ENCODE measurements at places on chromosomes 1 and 21.

DNA sequence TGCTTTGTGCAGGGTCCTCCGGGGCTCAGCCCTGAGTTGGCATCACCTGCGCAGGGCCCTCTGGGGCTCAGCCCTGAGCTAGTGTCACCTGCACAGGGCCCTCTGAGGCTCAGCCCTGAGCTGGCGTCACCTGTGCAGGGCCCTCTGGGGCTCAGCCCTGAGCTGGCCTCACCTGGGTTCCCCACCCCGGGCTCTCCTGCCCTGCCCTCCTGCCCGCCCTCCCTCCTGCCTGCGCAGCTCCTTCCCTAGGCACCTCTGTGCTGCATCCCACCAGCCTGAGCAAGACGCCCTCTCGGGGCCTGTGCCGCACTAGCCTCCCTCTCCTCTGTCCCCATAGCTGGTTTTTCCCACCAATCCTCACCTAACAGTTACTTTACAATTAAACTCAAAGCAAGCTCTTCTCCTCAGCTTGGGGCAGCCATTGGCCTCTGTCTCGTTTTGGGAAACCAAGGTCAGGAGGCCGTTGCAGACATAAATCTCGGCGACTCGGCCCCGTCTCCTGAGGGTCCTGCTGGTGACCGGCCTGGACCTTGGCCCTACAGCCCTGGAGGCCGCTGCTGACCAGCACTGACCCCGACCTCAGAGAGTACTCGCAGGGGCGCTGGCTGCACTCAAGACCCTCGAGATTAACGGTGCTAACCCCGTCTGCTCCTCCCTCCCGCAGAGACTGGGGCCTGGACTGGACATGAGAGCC, 22.7 kb downstream of the COL6A1 start:
- no peak for DNase-seq

GRCh38 chr1:209417761-209418160, 165.8 kb upstream of the CAMK1G start:
- no peak for DNase-seq

DNA sequence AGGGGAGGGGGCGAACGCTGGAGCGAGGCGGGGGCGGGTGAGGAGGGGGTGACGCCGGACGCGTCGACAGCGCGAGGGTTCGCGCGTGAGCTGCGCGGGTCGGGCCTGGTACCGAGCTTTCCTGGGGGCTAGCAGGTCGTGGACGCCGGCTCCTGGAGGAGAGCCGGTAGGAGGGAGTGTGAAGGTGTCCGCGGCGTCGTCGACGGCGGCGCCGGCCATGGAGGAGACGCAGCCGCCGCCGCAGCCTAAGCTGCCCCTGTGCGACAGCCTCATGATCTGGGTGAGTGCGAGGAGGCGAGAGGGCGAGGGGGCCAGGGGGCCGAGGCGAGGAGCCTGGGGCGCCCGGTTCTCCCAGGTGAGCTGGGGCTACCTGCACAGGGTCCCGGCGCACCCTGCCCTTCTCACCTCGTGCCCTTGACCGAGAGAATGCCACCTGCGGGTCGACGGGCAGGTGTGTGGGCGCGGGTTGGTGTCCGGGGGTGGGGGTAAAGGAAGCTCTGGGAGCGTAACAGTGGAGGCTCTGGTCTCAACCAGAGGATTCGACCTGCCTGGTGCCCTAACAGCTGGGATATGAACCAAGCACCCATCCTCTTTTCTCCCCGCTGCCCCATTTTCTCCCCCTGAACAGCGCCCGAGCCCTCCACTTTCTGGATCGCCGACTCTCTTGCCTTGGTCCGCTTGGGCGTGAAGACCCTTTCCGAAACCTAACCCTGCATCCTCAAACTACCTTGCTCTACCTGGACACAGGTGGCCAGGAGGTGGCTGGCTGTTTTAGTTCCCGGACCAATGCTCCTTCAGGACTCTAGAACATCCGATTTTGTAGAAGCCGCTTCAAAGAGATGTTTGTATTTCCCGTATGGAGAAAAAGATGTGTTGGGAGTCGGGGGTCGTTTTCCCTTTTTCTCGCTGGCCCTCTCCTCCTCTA, at the start of gene HOOK1:
Gene HOOK1 (plus strand): TSS at position 49 of the 925 bp plus-strand sequence. CDS start 169 bp downstream, at position 218.
- no peak for DNase-seq

GRCh38 chr1:58993403-58993802, 209.6 kb upstream of the JUN start:
- no peak for DNase-seq

DNA sequence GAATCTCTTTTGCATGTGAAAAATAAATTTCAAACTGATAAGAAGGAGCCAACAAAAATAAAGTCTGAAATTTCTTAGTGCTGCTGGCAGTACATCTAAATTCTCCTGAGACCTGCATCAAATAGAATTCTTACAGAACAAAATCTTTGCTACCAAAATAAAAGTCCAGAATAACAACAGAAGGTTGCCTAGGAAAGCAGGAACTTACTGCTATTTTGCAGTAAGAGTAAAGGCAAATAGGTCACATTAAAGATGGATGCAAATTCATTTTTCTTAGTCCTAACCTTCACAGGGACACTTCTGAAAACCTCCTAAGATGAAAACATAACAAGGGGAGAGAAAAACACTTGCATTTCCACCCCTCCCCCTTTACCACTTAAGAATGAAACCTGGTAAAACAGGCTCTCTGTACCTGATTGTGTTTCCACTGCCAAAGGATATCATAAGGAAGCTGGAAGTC, 59.0 kb downstream of the RUSC1 start:
- no peak for DNase-seq

GRCh38 chr1:64581135-64581842, 111.4 kb downstream of the CACHD1 start:
- no peak for DNase-seq

DNA sequence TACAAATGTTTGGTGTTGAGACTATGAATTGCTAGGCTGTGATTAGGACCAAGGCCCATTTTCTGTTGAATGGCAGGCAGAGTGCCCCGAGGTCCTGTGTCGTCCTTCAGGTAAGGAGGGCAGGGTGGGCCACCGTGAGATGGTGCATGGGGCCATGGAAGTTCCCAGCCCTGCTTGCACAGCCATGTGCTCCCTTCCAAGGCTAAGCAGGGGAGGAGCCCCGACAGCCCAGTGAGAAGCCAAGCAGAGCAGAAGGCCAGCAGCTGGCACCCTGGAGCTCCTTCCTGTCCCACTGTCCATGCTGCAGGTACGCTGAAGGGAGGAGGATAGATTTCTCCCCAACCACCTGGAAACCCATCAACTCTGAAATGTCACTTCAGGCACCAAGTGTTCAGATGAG, 8.2 kb upstream of the NUAK2 start:
- no peak for DNase-seq

GRCh38 chr1:235278915-235279292, 49.1 kb downstream of the ARID4B start:
- no peak for DNase-seq

- DNase-seq: no peak
Observed at GRCh38 chr21:39078322-39079065, 104.8 kb downstream of the PSMG1 start.

DNA sequence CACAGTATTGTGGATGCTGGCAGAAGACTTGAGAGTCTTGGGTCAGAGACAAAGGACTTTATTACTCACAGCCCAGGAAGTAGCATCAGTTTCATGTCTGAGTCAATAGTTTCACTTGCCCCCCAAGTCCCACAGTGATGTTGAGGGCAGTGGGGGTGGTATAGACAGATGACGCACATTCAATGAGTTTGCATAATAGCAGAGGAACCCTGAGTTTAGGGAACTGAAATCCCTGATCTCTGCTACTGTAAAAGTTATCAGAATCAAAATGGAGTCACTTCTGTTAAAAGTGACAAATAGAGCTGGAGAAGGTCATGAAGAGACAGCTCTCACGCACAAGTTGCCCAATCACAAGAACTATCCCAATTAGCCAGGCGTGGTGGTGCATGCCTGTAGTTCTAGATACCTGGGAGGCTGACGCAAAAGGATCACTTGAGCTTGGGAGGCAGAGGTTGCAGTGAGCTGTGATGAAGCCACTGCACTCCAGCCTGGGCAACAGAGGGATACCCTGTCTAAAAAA, 11.5 kb upstream of the HCRTR1 start:
- DNase-seq: no peak

DNA sequence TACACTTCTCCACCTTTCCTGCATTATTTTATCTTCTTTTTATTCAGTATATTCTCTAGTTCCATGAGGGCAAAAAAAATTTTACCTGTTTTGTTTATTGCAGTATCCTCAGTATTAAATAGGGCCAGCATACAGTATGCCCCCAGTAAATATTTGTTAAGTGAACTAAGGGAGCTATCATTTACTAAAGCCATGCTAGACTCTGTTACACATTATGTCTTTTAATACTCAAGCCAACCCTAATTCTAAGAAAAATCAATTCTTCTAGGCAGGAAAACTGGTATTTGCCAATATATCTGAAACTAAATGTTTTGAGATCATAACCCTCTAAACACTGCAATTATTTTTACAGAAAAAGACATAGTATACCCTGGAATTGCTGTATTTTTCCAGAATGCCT, 18.3 kb downstream of the TMEM50A start:
- no peak for DNase-seq

- DNase-seq: no peak
Observed at GRCh38 chr1:181015251-181015615, 7.4 kb downstream of the STX6 start.

- no peak for DNase-seq
Observed at GRCh38 chr1:230632273-230632873, 9.9 kb upstream of the COG2 start.

DNA sequence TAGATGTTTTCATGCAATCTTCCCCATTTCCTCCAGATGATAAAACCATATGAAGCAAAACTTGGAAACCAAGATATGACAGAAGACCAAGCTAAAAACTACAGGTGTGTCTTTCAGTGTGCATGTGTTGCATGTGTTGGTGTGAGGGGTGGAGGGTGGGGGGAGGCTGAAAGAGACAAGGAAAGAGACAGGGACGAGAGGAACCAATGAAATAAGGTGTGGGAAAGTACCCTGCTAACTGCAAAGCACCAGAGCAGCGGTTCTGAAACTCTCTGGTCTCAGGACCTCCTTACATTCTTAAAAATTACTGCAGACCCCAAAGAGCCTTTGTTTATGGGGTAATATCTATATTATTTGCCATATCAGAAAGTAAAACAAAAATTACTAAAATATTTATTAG, 87.4 kb upstream of the HIVEP3 start:
- no peak for DNase-seq

- no peak for DNase-seq
Observed at GRCh38 chr1:109636201-109636952, 16.7 kb downstream of the AMPD2 start.

DNA sequence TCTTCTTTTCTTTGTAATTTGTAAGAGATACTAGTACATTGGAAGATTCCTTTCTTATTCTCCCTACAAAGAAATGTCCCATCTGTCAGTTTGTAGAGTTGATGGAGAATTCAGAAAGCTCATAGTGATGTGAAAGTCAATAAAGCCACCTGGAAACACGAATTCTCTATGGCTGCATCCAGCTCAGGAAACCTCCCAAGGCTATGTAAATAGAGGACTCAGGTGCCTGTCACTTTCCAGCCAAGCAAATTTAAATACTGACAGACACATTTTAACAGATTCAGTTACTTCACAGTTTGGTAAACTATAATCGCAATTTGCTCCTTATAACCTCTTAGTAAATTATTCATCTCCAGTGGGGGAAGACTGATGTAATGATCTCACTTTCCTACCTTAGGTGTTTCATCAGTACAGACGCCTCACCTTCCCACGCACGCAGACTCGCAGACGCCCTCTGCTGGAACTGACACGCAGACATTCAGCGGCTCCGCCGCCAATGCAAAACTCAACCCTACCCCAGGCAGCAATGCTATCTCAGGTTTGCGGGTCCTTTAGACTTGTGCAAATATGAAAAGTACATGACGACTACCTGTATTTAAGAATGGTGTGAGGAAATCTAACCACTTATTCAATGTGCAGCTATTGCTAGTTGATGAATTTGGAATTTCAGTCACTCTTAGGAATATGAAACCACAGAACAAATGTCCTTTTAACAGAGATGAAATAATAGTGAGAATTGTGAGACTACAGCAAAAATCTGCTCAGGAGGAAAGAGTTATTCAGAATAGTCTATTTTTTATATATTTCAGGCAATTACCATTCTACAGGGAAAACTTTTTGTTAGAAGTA, 60.6 kb downstream of the PTPRC start:
- DNase-seq: no peak

- no peak for DNase-seq
Observed at GRCh38 chr1:167720965-167721616, 691 bp upstream of the MPZL1 start.

GRCh38 chr1:151060007-151060656, at the start of gene MLLT11:
MLLT11 (plus strand) TSS chr1:151060397; CDS start chr1:151067225, 6,828 bp downstream.
- DNase-seq: no peak

DNA sequence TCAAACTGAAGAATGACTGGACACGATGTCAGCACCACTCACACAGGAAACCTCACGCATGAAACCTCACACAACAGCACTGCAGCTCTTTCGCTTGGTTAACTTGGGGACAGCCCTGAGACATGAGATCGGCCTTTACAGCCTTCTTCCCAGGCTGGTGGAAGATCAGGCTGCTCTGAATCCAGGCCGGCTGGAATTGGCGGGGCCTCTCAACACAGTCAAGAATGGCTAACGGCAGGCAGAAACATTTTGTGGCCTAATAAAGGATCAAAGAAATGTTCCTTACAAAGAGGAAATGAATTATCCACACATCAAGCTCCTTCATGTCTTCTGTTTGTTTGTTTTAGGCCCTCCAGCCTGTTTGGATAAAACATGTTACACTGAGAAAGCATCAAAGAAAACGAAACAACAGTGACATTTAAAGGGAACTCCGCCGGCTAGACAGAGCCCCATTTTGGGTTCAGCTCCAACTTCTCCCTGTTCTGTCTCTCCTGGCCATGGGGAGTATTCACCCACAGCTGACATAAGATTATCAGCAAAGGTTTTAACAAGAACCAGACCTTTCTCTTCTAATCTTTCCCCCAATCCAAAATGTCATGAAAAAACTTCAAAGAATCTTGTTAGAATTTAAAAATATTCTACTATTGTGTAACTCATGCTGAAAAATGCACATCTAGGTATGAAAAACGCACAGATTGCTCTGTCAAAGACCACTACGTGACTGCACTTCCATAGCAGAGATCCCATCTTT, 131.2 kb downstream of the SLC45A1 start:
- DNase-seq: no peak

GRCh38 chr1:174819596-174819995, 180.2 kb upstream of the CACYBP start:
- DNase-seq: no peak
